Transverse colon (tissue), 4 donors: ENCODE measurements at places on chromosomes 5 and 9. TPM values are rescaled to one million over a fixed set of nuclear protein-coding genes. Genes with fewer than 3 reads are reported as not detected.
A peak's percentile ranks its signal among the peaks of the same experiment; 100 is the strongest.

DNA sequence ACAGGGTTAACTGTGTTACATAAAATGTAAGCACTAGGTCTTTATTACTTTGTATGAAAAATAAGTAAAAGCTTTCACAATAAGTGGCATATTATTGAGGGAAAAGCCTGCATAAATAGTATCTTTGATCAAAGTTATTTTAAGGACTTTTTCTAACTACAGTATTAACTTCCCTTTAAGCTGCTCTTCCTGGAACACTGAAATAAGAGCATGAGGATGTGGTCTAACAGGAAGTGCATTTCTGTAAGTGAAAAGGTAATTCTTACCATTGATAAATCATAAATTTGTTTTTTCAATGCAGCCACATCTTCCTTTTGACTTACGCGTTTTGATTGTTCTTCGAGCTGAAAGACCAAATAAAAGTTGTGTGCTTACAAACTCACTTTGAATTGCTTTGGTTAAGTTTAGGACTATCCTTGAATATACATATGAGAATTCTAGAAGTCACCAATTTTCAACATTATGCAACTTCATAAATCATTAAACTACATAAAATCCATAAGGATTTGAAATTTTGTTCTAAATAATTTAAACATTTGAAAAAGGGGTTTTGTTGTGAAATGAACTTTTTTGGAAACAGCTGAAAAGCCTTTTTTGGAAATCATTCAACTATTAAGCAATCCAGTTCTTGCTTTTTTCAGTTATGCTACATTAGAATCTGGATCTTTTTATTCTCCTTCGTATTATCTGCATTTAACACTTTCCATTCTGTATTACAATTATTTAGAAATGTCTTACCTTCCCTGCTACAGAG lies 50.6 kb downstream of the RASEF start:
- H3K4me1 ChIP-seq: peaks cover 8% of the 10 kb centered on the region
- no peaks in the 10 kb centered on the region for H3K36me3 ChIP-seq
- no peak for DNase-seq
- no peaks in the 10 kb centered on the region for H3K27me3 ChIP-seq
- H3K4me3 ChIP-seq: no peak overlapping the region
- no peak overlapping the region for H3K27ac ChIP-seq

- no peak overlapping the region for H3K27ac ChIP-seq
- no peaks in the 10 kb centered on the region for H3K36me3 ChIP-seq
- no peak overlapping the region for H3K4me3 ChIP-seq
Measured at GRCh38 chr5:125140855-125141254, 394.4 kb upstream of the ZNF608 start.

Gene ENDOG
- total RNA-seq: 83.0 TPM

DNA sequence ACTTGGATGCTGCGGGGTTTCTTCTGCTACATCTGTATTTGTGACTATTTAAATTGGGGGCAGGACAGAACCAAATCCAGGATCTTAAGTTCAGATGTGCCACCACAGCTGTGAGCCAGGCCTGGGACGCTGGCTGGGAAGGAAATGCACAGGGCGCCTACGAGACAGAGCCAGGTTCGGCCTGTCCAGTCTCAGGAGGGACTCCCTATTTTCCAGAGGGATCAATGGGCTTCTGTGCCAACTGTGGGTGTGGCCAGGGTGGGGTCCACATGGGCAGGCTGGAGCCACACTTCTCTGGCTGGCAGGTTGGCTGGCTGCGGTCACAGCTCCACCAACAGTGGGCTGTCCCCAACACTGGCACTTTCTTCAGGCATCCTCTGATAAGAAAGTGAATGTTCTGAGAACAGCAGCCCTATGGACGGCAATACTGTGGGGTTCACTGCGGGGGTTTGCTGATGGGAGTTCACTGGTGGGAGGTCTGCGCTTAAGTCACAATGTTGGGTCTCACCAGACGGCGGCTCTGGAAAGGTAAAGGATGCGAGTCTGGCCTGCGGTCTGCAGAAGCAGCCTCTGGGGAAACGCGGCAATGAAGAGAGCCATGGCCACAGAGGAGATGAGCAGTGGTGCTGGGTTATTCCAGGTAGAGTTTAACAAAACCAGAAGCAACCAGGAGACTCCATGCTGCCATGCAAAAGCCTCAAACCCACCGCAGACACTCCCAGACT lies 78.1 kb downstream of the DAP start:
- DNase-seq: no peak
- no peaks in the 10 kb centered on the region for H3K4me1 ChIP-seq
- H3K27me3 ChIP-seq: no peaks in the 10 kb centered on the region
- no peak overlapping the region for H3K27ac ChIP-seq
- H3K4me3 ChIP-seq: no peak overlapping the region

DNA sequence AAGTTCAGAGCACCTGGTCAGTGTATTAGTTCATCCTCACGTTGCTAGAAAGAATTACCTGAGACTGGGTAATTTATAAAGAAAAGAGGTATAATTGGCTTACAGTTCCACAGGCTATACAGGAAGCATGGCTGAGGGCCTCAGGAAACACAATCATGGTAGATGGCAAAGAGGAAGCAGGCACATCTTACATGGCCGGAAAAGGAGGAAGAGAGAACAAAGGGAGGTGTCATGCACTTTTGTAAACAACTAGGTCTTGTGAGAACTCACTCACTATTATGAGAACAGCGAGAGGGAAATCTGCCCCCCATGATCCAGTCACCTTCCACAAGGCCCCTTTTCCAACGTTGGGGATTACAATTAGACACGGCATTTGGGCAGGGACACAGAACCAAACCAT lies 28.8 kb upstream of the CAVIN4 start:
- no peaks in the 10 kb centered on the region for H3K36me3 ChIP-seq
- no peaks in the 10 kb centered on the region for H3K27me3 ChIP-seq
- H3K27ac ChIP-seq: no peak overlapping the region
- no peak overlapping the region for H3K4me3 ChIP-seq
- H3K4me1 ChIP-seq: no peaks in the 10 kb centered on the region

Gene WDR38
- total RNA-seq: not detected

GRCh38 chr5:156094001-156094400 lies 233.0 kb upstream of the SGCD start:
- DNase-seq: no peak
- H3K4me1 ChIP-seq: no peaks in the 10 kb centered on the region

Gene HAVCR1
- 3.7 TPM for total RNA-seq

- DNase-seq: peak; percentile 56
- H3K27ac ChIP-seq: no peak overlapping the region
- no peak overlapping the region for H3K4me3 ChIP-seq
- H3K27me3 ChIP-seq: peaks cover 90% of the 10 kb centered on the region
Measured at GRCh38 chr9:123997665-123998277, 13.8 kb upstream of the LHX2 start.

DNA sequence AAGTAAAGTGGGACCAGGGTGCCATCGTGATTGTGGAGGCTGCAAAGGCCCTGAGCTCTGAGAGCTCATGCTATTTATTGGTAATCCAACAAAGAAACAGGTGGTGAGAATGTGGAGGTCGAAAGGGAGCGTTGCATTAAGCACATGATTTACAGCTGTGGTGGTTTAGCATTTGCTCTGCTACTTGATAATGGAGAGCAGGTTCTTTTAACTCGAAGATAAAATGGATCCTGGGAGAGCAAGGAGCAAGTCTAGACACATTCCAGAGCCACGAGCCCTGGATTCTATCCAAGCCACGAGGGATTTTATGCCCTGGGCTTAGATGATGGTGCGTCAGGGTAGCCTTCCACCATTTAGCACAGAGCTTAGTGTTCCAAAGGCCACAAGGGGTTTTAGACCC lies 1710.1 kb upstream of the CDH9 start:
- H3K27ac ChIP-seq: no peak overlapping the region
- no peaks in the 10 kb centered on the region for H3K27me3 ChIP-seq
- no peaks in the 10 kb centered on the region for H3K36me3 ChIP-seq
- no peak overlapping the region for H3K4me3 ChIP-seq
- H3K4me1 ChIP-seq: no peaks in the 10 kb centered on the region
